Right cardiac atrium (tissue), 5 donors: ENCODE measurements at places on chromosomes 7 and 10. TPM values are rescaled to one million over a fixed set of nuclear protein-coding genes. Genes with fewer than 3 reads are reported as not detected.

Gene ANKRD1
- 1,154 TPM for total RNA-seq

GRCh38 chr7:157523766-157524421 is 187.1 kb downstream of the DNAJB6 start:
- peak; percentile 35 for DNase-seq

DNA sequence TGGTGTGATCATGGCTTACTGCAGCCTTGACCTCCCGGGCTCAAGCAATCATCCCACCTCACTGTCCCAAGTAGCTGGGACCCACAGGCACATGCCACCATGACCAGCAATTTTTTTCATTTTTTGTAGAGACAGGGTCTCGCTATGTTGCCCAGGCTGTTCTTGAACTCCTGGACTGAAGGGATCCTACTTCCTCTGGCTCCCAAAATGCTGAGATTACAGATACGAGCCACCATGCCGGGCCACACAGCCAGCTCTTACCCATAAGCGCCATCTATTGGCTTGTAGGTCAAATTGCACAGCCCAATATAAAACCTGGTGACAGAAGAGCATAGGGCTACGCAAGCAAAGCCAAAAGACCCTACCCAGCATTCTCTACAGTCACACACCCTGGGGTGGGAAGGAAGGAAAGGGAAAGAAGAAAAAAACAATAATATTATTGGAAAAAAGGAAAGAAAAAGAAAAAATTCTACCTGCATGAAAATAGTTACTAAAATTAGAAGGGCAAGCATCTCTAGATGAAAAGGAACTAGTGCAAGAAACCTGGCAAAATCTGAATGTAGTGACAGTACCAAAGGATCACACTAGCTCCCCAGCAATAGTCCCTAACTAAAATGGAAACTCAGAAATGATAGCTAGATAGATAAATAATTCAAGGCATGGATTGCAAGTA is 29.4 kb upstream of the AMPH start:
- no peak for DNase-seq

DNA sequence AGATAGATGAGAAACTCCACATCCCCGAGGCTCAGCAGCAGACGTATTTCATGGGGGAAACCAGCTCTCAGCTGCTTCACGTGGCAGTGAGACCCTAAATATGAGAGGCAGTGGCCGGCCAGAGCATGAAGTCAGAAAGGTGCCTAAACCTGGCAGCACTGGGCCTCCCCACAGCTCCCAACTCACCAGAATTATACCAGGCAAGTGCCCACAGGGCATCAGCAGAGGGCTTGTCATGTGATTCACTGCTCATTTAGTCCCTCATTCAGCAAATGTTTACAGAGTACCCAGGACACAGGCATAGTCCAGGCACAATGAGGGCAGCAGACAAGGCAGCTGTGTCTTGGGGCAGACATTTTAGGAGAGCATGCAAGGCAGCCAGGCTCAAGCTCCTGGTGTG is 212.6 kb downstream of the PTPRN2 start:
- DNase-seq: no peak

- DNase-seq: no peak
These were observed 184.7 kb upstream of the PCDH15 start for GRCh38 chr10:54985732-54986131.
